ENCODE measurements at places on chromosomes 4 and X. TPM values are rescaled to one million over a fixed set of nuclear protein-coding genes. Genes with fewer than 3 reads are reported as not detected.

DNA sequence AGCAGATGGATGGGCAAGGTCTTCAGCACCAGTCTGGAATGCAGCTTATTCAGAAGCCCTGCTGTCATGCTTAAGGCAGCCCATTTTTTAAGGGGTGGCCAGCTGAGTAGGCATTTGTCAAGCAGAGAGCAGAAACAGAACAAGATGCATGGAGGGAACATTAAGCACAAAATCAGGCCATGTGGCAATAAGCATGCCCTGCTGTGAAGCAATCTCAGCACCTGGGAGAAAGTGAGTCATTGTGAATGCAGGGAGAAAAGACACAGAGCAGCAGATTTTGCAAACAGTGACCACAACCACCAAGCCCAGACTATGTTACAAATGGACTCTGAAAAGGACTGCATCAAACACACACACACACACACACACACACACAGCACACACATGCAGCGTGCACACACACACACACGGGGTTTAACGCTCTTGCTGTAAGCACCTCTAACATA, 94.1 kb upstream of the GALNT7 start:
- DNase-seq: no peak

DNA sequence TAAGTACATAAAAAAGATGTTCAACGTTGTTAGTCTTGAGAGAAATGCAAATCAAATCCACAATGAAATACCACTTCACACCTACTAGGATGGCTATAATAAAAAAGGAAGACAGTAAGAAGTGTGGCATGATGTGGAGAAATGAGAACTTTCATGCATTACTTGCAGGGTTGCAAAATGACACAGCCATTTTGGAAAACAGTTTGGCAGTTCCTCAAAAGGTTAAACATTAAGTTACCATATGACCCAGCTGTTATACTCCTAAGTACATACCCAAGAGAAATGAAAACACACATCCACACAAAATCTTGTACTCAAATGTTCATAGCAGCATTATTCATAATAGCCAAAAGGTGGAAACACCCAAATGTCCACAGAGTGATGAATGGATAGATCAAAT, 25.8 kb upstream of the LIMCH1 start:
- DNase-seq: no peak

DNA sequence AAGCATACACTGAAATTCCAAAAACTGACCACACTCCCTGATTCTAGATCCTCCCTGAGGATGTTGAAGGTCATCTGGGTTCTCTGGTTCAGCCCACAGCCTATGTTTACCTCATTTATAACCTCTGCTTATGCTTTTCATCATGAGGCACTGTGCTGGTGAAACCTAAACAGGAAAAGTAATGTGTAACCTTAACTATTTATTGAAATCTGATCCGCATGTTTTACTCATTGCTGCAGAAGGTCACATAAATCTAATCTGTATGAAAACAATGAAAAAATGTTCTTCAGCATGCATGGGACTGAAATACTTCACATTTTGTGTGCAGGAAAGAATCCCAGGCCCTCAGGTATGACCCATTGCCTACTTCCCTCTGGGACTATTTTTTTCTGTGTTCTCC, 30.3 kb downstream of the UCHL1 start:
- DNase-seq: no peak

The LGI2 gene
- total RNA-seq: not detected
